ENCODE measurements at places on chromosomes 2 and 18. TPM values are rescaled to one million over a fixed set of nuclear protein-coding genes. Genes with fewer than 3 reads are reported as not detected.

GRCh38 chr2:120373424-120373823, 27.5 kb downstream of the INHBB start:
- DNase-seq: no peak
- no peak overlapping the region for H3K27ac ChIP-seq
- H3K4me3 ChIP-seq: no peak overlapping the region
- H3K36me3 ChIP-seq: no peaks in the 10 kb centered on the region

GRCh38 chr2:158619496-158619895, 162.7 kb downstream of the PKP4 start:
- H3K27me3 ChIP-seq: no peaks in the 10 kb centered on the region
- no peak for DNase-seq
- H3K36me3 ChIP-seq: peaks cover 31% of the 10 kb centered on the region
- H3K4me3 ChIP-seq: no peak overlapping the region
- H3K27ac ChIP-seq: no peak overlapping the region
- no peaks in the 10 kb centered on the region for H3K4me1 ChIP-seq

GRCh38 chr18:61198486-61198885, 134.7 kb upstream of the CDH20 start:
- no peaks in the 10 kb centered on the region for H3K36me3 ChIP-seq
- no peaks in the 10 kb centered on the region for H3K4me1 ChIP-seq
- no peak overlapping the region for H3K27ac ChIP-seq
- no peaks in the 10 kb centered on the region for H3K27me3 ChIP-seq
- no peak for DNase-seq
- no peak overlapping the region for H3K4me3 ChIP-seq

- DNase-seq: no peak
- peaks cover 3% of the 10 kb centered on the region for H3K4me1 ChIP-seq
- H3K27ac ChIP-seq: no peak overlapping the region
- H3K27me3 ChIP-seq: no peaks in the 10 kb centered on the region
Observed at GRCh38 chr2:160499865-160500264, 6.3 kb upstream of the RBMS1 start.

GRCh38 chr18:63071701-63072141, 247.8 kb downstream of the BCL2 start:
- DNase-seq: peak; percentile 72
- no peak overlapping the region for H3K27ac ChIP-seq
- no peaks in the 10 kb centered on the region for H3K27me3 ChIP-seq
- H3K4me1 ChIP-seq: peaks cover 7% of the 10 kb centered on the region
- H3K4me3 ChIP-seq: no peak overlapping the region

- H3K4me1 ChIP-seq: peaks cover 77% of the 10 kb centered on the region
- DNase-seq: peak; percentile 66
- H3K36me3 ChIP-seq: no peaks in the 10 kb centered on the region
- H3K4me3 ChIP-seq: no peak overlapping the region
Observed at GRCh38 chr2:36459725-36460137, 104.2 kb downstream of the CRIM1 start.

DNA sequence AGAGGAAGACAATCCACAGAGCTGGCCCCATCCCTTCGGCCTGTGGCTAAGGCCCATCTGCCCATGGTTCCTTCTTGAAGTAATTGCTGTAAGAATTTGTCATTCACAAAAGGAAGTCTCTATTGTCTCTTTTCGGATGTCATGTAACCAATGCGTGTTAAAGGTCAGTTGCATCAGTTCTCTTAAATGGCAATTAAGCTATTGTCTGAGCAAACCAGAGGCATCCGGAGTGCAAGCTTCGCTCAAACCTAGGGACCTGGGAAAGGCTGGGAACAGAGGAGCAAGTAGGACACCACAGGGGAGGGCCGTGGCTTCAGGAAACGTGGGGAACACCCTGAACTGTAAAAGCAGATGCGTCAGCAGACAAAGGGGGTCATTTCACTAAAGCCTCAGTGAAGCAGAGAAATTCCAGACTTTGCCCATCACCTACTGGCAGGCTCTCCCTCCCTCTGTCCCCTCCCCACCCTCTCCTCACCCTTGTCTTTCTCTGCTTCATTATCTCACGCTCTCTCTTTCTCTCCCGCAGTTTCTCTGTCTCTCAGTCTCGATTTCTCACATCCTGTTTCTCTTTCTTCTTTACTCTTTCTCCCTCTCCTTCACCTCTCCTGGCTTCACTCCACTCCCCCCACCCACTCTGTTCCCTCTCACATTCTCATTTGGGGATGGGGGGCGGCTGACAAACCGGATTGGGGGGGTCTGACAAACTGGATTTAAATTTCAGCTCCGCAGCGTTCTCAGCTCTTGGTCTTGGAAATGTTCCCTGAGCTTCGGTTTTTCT, 204.6 kb upstream of the TNP1 start:
- peaks cover 10% of the 10 kb centered on the region for H3K4me1 ChIP-seq
- no peak overlapping the region for H3K27ac ChIP-seq
- DNase-seq: no peak
- H3K27me3 ChIP-seq: no peaks in the 10 kb centered on the region
- no peaks in the 10 kb centered on the region for H3K36me3 ChIP-seq
- peak overlapping the region; percentile 37 for H3K4me3 ChIP-seq

GRCh38 chr2:159484532-159484931, 131.8 kb downstream of the BAZ2B start:
- no peak overlapping the region for H3K4me3 ChIP-seq
- DNase-seq: no peak
- no peaks in the 10 kb centered on the region for H3K27me3 ChIP-seq
- no peaks in the 10 kb centered on the region for H3K4me1 ChIP-seq

DNA sequence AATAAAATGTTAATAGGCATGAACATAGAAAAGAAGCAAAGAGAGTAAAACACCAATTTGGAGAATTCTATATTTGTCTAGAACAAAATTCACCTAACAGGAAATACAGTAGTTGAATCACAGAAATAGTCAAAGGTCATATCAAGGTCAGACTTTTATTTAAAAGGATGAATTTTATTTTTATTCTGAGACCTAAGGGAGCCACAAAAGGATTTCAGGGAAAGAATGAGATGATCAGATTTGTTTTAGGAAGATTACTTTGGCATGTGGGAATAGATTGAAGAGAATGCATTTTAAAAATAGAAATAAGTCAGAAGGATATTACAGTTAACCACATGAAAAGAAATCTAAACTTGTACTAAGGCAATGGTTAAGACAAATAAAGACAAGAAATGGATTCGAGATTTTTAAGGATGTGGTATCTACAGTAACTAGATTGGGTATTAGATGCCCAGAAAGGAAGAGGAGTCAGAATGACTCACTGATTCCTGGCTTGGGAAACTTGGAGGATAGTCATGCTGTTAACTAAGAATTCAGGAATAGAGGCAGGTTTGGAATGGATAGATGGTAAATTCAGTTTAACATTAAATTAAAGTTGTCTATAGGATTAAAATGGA, 56.0 kb downstream of the METTL4 start:
- no peaks in the 10 kb centered on the region for H3K27me3 ChIP-seq
- no peak for DNase-seq
- H3K4me1 ChIP-seq: peaks cover 14% of the 10 kb centered on the region
- no peak overlapping the region for H3K4me3 ChIP-seq
- H3K36me3 ChIP-seq: no peaks in the 10 kb centered on the region

DNA sequence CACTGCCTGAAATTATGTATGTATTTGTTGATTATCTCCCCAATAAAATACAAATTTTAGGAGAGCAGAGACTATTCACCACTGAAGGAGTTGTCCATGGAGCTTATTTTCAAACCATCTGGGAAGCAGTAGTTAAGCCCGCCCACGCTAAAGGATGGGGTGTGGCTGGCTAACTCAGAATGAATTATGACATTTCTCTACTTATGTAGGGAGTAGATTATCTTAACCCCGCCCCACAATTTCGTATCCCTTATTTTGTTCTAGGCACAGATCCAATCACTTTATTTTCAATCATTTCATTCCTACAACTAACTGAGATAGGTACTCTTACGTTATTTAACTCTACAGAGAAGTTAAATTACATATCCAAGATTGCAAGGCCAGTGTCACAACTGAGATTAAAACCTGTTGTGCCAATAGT, 1.4 kb upstream of the LAPTM4A start:
- DNase-seq: no peak
- no peaks in the 10 kb centered on the region for H3K36me3 ChIP-seq
- H3K27me3 ChIP-seq: no peaks in the 10 kb centered on the region
- peak overlapping the region; percentile 94 for H3K4me3 ChIP-seq

DNA sequence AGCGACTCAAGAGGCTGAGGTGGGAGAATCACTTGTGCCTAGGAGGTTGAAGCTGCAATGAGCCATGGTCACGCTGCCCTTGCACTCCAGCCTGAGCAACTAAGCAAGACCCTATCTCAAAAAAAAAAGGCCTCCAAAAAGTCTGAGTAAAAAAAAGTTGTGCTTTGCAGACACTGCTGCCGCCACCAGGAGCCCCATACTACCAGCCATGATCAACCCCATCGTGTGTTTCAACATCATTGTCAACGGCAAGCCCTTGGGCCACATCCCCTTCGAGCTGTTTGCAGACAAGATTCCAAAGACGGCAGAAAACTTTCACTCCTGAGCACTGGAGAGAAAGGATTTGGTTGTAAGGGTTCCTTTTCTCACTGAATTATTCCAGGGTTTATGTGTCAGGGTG, 137.1 kb downstream of the INO80D start:
- no peak overlapping the region for H3K4me3 ChIP-seq
- no peaks in the 10 kb centered on the region for H3K4me1 ChIP-seq
- H3K27ac ChIP-seq: no peak overlapping the region

DNA sequence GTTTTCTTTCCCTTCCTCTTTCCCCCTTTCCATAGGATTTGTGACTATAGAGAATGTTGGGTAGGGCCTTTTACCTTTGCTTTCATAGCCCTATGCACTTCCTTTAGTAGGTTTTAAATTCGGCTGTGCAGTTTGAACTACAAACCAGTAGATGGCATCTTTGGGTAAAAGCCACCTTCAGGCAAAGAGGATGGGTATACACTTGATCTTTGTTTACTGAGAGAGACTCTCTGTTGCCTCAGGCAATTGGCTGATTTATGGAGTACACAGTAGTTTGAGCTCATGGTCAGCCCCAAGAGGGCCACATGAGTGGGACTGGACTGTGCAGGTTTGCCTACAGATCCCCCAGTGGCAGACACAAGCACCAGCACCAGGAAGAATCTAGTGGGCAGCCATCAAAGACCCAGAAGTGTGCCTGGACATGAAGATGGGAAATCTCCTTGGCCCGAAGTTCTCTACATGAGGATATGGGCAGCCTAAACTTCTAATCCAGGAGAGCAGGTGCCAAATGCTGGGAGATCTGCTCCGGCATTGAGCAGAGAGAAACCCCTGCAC, 1304.3 kb upstream of the DDX18 start:
- no peak overlapping the region for H3K4me3 ChIP-seq
- H3K27ac ChIP-seq: no peak overlapping the region
- H3K36me3 ChIP-seq: no peaks in the 10 kb centered on the region

ST8SIA5 gene
- not detected for total RNA-seq

CCDC178 gene
- total RNA-seq: 2.2 TPM
